Fibroblast of villous mesenchyme (primary cell): ENCODE measurements at places on chromosomes 6 and 20. TPM values are rescaled to one million over a fixed set of nuclear protein-coding genes. Genes with fewer than 3 reads are reported as not detected.

- DNase-seq, result peak; percentile 42
Measured at GRCh38 chr6:43953794-43954310, 173.4 kb downstream of the MRPL14 start.

- peak; percentile 12 for DNase-seq
Measured at GRCh38 chr6:53796791-53797190, 2.0 kb downstream of the LRRC1 start.

DNA sequence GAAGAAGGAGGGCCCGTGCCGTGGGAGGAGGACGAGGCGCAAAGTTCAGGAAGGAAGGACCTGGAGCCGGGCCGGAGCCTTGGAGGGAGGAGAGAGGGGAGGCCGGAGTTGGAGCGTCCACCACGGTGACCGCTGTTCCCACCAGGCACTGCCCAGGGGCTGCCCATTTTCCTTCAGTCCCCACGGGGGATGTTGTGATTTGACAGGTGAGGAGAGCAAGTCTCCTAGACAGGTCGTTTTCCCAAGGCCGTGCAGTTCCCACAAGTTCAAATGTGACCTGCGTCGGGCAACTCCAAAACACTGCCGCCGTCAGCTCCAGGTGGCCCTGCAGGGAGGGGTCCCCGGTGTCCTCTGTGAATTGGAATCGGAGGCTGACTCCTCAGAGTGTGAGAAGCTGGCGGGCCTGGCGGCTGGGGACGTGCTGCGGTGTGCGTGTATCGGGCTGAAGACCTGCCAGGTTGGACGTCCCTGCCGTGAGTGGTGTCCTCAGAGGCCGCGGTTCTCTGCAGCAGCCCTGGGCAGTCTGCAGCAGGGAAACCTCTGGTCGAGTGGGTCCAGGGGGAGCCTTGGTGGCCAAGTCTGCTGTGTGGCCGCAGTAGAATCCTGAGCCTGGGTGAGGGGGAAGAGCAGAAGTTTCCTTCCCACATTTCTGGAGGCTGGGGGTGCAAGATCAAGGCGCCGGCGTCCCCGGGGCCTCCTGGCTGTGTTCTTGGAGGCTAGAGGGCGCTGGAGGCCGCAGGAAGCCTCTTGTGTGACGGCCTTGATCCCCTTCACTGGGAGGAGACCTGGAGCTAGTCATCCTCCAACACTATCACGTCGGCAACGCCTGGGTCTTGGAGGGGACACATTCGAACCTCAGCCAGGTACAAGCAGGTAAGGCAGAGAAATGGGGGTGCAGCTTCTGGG lies 115.1 kb upstream of the FRMD1 start:
- DNase-seq, result no peak

The MAK gene
- total RNA-seq, result not detected in 2 replicates
